Glutamatergic neuron (in vitro differentiated cells): ENCODE measurements at places on chromosomes 4 and X.

DNA sequence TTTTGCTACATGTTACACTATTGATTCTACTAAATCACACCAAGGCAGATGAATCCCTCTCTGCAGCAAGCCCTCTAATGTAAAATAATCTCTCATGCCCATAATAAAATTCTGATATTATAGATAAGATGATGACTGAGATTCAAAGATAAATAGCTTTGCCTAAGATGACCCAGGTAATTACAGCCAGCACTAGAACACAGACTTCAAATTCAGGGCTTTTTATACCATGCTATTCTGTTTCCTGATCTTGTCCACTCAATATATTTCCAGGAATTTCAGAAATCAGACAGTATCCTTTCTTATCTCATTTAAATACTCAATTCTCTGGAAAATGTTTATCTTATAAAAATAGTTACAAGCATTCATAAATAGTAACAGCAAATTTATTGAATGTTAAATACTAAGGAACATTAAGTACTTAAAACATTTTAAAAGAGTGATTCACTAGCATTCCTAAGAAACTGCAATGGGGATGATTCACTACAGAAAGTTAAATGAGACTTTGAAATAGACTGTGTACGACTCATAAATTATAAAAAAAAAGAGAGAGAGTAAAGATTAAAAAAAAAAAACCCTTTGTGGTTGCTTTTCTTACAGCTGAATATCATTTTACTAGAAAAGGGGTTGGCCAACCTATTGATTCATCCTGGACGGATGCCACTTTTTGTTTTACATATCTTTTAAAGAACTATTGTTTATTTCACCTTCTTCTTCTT, 45.8 kb upstream of the IL21 start:
- DNase-seq: no peak

DNA sequence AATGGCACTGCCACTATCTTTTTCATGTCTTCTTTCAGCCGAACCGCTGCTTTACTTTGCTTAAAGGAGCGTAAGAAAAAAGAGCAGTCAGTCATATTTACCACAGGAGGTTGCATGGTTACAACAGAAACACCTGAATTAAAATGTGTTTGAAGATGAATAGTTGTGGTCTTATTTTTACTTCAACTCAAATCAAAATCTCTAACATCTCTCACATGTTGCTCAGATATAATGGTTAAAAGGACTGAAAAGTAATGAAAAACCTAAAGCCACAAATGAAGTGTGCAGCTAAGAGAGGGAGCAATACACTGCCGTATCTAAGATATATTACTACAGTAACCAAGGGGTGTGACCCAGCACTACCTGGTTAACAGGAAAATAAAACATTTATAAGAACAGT, 27.4 kb downstream of the FAM13A start:
- DNase-seq: no peak

- DNase-seq: peak; percentile 46
Measured at GRCh38 chrX:48466696-48467095, 3.4 kb downstream of the SLC38A5 start.

DNA sequence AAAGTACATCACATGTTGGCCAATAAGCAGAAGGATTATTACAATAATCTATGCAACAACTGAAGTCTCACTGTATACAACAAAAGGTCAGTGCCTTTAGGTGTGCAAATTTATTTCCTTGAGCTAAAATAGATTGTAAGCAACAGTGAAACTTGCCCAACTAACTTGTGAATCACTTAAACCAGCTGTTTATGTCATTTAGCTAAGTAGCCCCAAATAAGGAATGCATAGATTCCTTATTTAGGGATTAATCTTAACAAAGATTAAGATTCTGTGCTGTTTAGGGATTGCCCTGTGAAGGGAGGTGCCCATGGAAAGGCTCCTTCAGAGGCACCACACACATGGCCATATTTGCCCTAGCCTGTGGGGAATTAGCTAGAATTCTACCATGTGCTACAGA, 168.6 kb downstream of the MAML3 start:
- no peak for DNase-seq

GRCh38 chr4:158816955-158817354, 48.1 kb downstream of the FNIP2 start:
- DNase-seq: no peak

DNA sequence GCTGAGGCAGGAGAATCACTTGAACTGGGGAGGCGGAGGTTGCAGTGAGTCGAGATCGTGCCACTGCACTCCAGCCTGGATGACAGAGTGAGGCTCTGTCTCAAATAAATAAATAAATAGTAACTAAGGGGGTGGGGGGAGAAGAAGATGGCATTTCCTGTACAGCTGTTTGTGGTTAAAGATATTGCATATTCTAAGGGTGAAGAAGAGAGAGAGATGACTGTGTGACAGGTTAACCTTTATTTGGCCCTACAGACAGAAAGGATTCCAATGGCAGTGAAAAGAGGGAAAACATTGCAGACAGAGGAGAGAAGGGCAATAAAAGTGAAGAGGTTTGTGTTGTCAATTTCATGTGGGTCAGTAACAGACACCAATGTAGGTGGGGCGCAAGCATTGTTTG, 9.4 kb downstream of the TASL start:
- no peak for DNase-seq

- no peak for DNase-seq
Measured at GRCh38 chrX:15600745-15601144, at the start of gene ACE2. ACE2 (minus strand) TSS chrX:15600960; CDS start chrX:15600911, 49 bp downstream.

DNA sequence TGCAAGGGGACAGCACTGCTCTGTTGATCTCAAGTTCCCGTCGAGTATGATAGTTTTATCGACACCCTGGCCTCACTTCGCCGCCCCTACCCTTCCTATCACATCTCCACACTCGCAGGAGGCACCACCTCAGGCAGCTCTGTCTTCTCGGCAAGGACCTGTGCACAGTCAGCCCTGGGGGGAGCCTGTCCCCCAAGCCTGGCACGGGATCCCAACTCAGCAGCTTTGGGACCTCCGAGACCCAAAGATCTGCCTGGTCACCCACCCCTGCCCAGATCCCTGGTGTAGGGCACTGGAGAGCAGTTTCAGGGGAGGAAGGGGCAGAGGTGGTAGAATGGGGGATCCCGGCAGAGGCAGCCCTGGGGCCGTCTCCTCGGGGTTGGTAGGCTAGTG, 18.0 kb upstream of the UBA1 start:
- DNase-seq: no peak

GRCh38 chr4:109728385-109728784, 1.5 kb downstream of the PLA2G12A start:
- no peak for DNase-seq

- DNase-seq: no peak
Measured at GRCh38 chrX:8861908-8862307, 60.7 kb upstream of the FAM9A start.

GRCh38 chr4:165302658-165303057, 24.8 kb upstream of the MSMO1 start:
- DNase-seq: no peak

GRCh38 chr4:147037069-147037468, 91.4 kb upstream of the TTC29 start:
- DNase-seq: no peak

DNA sequence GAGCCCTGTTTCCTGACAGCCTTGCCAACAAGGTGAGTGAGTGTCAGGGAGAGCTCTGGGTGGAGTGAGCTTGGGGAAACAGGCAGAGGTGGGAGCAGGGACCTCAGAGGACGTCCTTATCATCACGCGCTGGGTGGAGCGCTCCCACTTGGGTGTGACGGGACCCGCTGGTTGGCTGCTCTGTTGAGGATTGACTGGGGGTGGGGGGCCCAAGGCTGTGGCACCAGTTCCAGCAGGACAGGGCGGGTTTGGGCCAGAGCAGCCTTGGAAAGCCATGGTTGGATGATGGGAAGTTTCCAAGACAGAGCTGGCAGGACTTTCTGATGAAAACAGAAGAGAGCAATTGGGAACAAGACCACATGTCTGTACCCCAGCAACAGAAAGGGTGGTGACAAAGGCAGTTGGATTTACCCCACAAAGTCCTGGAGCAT, 3.0 kb upstream of the PCGF3 start:
- DNase-seq: no peak

DNA sequence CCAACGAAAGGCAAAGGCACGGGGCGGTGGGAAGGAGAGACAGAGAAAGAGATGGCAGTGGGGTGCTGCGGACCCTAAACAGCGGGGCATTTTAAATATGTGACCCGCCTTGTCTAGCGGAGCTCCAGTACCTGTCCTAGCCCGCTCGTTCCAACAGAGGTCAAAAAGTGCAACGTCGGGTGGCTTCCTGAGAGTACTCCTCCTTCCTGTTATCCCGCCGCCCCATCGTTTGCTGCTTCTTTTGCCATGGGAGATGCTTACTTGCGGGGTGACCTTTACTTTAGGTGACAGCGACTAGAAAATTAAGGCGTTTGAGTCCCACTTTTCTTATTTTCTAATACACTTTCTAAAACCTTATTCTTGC, 735 bp downstream of the NRK start:
- DNase-seq: no peak

GRCh38 chr4:152983774-152984411, 47.8 kb downstream of the FHDC1 start:
- DNase-seq: no peak

GRCh38 chr4:107718351-107718965, 1.6 kb downstream of the PAPSS1 start:
- DNase-seq: no peak

- DNase-seq: no peak
Measured at GRCh38 chr4:16043642-16044498, 40.0 kb downstream of the PROM1 start.

DNA sequence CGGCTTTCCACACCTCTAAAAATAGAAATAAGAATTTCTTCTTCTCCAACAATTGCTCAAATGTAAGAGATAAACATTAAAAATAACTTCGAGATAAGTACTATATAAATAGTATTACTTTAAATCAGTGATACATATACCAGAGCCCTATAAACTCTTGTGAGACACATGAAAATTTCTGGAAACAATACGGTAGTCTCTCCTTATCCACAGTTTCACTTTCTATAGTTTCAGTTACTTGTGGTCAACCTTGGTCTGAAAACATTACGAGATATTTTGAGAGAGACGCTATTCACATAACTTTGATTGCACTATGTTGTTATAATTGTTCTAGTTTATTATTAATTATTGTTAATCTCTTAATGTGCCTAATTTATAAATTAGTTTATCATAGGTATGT, 101.5 kb upstream of the CXXC4 start:
- DNase-seq: no peak

DNA sequence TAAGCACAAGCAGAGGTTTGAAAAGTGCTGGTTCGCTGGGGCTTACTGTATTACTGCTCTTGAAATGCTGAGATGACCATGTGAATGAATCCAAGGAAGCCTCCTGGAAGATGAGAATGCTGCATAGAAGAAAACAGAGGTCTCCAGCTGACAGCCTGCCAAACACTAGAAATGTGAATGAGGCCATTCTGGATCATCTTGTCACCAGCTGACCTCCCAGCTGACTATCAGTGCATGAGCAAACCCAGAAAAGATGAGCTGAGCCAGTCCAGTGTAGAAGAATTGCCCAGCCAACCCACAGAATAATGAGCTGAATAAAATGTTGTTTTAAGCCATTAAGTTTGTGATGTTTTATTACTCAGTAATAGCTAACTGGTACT, 49.1 kb upstream of the DYNLT3 start:
- no peak for DNase-seq

GRCh38 chrX:29215251-29215650, 628.0 kb downstream of the IL1RAPL1 start:
- DNase-seq: no peak

DNA sequence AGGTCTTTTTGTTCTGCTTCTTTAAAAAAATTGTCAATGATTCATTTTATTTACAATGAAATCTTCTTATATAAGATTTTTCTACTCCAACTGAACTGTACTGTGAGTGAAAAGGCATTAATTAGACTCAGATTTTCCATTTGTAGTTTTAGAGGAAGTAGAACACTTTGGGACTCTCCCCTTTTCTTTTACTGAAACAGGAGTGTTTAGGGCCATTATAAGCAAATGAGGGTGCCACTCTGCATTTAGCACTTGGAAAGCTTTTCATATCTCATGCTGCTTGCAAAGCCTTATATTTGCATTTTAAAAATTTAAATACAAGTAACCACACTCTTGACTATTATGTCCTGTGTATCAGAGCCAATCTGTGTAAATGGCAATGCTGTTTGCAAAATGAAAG, 584.3 kb downstream of the KLHL13 start:
- DNase-seq: no peak

GRCh38 chr4:176927664-176928063, 134.9 kb upstream of the VEGFC start:
- no peak for DNase-seq

DNA sequence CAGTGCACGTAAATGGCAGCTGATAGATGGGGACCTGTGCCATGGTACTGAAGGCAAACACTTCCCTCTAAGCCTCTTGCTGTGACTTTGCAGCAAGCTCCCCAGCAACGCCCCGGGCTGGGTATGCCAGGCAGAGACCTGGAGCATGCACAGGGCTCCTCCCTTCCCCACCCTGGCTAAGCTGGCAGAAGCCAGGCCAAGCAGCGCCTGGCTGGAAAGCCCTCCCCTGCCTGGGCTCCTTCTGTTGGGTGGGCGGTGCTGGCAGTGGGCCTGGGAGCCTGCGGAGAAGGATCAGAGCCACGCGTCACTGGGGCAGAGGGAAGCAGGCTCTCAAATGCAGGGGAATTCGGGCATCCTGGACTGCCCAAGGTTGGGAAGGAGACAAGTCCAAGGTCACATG, 3.6 kb downstream of the ATP2B3 start:
- DNase-seq: no peak

- no peak for DNase-seq
Measured at GRCh38 chr4:6753103-6753560, 29.4 kb upstream of the KIAA0232 start.

GRCh38 chrX:136899221-136899620, 18.7 kb upstream of the RBMX start:
- DNase-seq: no peak

DNA sequence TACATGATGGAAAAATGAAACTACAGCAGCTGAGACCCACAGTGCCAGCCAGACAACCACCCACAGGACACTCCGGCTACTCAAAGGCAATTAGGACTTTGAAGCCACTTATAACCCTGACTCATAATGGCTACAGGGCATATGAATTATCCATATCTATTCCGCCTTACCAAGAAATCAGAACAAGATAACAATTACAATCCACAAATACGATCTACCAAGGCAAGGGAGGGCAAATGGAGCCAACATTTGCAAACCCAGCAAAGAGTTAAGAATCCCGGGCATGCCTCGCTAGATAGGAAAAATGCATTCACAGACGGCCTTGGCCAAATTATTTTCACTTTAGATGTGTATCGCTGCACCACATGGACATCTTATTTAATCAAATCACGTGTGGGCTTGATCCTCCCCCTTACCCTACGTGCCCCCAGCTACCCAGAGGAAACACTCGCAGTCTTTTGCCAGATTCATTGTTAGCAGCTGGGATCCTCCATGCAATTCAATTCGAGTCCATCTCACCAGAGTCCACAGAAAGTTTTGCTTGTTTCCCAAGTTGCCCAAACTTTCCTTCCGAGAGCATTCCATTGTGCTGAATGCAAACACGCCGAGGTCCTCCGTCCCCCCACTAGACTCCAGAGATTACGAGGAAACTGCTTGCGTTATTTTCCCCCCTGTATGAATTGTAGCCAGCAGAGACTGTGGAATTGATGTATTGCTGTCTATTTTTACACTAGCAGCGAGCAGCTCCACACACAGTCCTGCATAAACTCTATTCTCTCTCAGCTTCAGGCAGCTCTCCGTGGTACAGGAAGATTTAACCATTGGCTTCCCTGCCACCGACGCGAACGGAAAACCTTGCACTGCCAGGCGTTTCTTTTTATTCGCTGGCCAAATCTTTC, 1.2 kb downstream of the PPARGC1A start:
- DNase-seq: no peak
